ENCODE measurements at places on chromosomes 5 and 9.

- DNase-seq = no peak
Measured at GRCh38 chr5:68288707-68289134, 73.2 kb downstream of the PIK3R1 start.

GRCh38 chr5:82169892-82170291 lies 108.3 kb downstream of the RPS23 start:
- no peak for DNase-seq

GRCh38 chr5:83745816-83746215 lies 25.2 kb upstream of the HAPLN1 start:
- DNase-seq = no peak

DNA sequence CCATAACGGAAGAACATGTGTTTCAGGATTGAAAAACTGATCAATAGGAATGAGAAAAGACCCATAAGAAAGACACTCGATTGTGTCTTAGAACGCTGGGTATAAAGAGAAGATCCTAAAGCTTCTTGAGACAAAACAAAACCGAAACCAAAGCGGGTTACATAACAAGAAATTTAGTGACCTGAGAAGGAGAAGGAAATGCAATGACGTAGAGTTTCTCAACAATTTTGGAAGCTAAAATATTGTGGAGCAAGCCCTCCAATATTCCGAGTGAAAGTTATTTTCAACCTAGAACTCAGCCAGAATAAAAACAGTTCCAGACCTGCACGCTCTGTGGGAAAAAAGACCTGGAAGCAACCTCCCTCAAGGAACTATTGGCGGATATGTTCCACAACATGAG lies 81.9 kb upstream of the FREM1 start:
- no peak for DNase-seq

GRCh38 chr9:94703488-94704140 lies 22.9 kb upstream of the AOPEP start:
- DNase-seq = no peak

DNA sequence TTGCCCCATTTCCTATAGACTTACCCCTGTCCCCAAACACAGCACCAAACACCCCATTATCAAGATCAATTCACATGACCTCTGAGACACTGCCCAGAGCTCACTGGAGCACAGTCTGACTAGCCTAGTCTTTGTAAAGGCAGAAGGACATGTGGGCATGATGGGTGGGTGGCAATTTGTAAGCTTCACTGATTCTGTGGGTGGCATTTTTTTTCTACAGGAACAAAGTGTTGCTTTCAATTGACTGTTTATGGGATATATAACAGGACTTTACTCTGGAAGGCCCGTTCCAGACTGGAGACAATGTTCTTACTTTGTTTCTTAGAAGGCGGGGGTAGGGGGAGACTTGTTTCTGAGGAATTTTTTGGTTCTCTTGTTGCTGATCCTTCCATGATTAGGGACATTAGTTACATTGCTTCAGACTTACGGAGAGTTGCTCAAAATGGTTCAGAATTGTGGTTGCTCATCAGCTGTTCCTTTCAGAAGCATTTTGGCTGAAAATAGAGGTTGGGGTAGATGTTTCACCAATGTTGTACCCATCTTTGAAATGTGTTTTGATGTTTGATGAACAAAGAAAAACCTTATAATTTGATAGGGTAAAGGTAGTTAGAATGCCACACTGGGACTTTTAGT lies 20.2 kb downstream of the NNT start:
- no peak for DNase-seq

GRCh38 chr5:53603009-53603687 lies 42.7 kb downstream of the NDUFS4 start:
- no peak for DNase-seq

GRCh38 chr5:133618141-133618540 lies 5.8 kb upstream of the FSTL4 start:
- no peak for DNase-seq

- DNase-seq = no peak
Measured at GRCh38 chr5:138726848-138727247, 26.4 kb upstream of the CTNNA1 start.

GRCh38 chr9:127388856-127389238 lies 8.1 kb upstream of the SLC2A8 start:
- DNase-seq = no peak

GRCh38 chr9:806285-807156 lies 35.0 kb upstream of the DMRT1 start:
- DNase-seq = no peak

DNA sequence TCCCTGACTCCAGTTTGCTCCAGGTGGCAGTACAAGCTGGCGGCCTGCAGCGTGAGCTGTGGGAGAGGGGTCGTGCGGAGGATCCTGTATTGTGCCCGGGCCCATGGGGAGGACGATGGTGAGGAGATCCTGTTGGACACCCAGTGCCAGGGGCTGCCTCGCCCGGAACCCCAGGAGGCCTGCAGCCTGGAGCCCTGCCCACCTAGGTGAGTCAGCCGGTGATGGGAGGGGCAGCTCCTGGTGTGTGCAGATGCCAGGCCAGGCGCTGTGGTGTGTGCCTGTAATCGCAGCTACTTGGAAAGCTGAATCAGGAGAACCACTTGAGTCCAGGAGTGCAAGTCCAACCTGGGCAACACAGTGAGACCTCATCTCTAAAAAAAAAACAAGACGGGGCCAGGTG lies 10.0 kb upstream of the CACFD1 start:
- no peak for DNase-seq

DNA sequence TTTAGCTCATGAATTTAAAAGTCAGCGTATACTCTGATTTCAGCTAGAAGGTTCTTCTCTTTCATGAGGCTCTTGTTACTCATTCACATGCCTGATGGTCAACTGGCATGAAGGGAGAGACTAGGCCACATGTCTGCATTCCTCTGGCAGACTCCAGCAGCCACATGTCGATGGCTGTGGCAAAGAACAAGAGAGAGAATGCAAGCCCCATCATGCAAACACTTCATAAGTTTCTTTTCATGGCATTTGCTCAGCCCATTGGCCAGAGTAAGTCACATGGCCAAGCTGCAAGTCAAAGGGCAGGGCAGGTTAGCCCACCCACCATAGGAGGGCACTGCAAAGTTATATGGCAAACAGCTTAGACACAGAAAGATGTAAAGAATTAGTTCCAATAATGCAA lies 5.4 kb downstream of the KCNV2 start:
- DNase-seq = no peak

GRCh38 chr9:108333530-108333983 lies 522.2 kb downstream of the ACTL7B start:
- DNase-seq = no peak

- DNase-seq = no peak
Measured at GRCh38 chr5:74630453-74631066, 10.0 kb downstream of the ENC1 start.

DNA sequence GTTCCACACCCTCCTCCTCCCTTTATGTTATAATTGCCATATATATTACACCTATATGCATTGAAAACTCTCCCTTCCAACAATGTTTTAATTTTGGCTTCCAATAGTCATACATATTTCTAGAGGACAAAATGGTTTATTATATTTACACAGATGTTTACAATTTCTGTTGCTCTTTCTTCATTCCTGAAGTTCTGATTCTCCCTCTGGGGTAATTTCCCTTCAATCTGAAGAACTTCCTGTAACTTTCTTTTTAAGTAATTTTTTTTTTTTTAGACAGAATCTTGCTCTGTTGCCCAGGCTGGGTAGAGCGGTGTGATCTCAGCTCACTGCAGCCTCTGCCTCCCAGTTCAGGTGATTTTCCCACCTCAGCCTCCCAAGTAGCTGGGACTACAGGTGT lies 173.0 kb upstream of the MAP1B start:
- DNase-seq = no peak

GRCh38 chr5:53895091-53895683 lies 334.7 kb downstream of the NDUFS4 start:
- DNase-seq = no peak

All from activated CD4-positive, CD25-positive, alpha-beta regulatory T cell treated with anti-CD3 and anti-CD28 coated beads, Interleukin-2, amount 50 U/mL, for 16 hours (primary cell).